ENCODE measurements at places on chromosomes 2 and 18.

DNA sequence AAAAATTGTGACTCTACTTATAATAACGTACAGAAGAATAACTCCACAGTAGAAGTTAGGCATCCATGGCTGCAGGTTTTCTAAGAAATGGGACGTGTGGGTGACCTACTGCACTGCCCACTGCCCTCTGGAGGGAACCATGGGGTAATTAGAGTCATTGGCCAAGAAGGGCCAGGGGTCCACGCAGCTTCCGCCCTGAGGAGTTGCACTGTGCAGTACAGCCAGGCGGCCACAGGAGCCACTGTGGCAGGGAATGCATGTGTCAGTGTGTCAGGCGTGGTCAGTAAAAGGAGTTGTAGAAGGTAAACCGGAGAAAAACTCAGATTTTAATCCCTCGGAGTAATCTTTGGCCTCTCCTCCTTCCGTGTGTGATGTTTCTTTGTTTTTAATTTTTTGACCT is 24.8 kb downstream of the NCK2 start:
- no peak for DNase-seq

DNA sequence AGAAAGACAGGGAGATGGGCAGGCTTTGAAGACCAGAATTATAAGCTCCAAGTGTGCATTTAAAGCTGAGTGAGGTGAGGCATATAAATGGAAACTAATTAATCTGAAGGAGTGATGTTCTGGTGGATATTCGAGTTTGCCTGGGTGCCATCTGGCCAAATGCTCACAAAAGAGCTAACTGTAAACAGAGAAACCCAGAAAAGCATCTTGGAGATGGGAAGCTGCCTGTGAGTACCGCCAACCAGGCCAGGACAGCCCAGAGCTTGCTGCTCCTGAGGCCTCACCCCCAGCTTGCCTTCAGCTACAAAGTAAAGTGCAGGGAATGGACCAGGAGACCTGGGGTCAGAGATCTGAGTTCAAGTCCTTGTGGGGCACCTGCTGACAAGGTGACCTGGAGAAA is 446.1 kb upstream of the MYT1L start:
- no peak for DNase-seq

DNA sequence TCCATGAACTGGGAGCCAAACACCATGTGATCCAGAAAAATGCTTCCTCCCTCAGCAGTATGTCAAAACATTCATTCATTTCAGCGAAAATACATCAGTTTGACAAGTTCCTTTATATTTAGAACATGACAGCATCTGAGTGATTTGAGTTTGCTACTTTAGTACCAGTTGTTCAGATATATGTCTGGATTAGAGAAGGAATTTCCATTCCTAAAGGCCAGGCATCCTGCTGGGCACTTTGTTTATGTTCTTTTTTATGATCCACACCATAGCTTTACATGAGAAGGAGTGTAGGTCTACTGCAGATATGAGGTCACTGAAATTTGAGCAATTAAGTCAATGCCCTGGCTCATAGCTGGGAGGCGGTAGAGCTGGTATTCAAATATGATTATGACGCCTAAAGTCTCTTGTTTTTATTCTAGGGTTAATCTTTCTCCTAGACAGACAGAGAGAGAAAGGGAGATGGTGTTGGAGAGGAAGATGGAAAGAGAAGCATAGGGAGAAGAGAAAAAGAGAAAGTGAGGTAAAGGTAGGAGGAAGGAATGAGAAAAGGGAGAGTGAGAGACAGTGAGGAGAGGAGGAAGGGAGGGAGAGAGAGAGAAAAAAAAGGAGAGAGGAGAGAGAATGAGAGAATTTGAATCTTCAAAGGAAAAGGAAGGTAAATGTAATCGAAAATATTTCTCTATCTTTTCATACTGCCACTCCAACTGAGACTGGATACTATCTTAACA is 839.5 kb upstream of the FANCL start:
- no peak for DNase-seq

DNA sequence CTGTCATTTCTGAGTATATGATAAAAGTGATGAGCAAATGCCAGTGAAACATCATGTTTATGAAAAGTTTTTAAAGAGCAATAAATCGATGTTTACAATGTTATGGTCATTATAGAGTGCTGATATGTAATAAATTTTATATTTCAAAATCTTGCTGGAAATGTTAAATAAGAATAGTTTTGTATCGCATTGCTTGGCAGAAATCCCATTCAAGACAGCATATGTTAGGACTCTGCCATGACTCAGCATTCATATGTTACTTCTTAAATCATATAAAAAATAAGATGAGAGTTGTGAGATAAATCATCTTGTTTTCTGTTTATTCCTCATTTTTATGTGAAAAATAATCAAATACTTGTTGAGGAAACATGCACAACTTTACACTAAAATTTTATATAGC is 949.9 kb upstream of the NRXN1 start:
- DNase-seq: no peak

DNA sequence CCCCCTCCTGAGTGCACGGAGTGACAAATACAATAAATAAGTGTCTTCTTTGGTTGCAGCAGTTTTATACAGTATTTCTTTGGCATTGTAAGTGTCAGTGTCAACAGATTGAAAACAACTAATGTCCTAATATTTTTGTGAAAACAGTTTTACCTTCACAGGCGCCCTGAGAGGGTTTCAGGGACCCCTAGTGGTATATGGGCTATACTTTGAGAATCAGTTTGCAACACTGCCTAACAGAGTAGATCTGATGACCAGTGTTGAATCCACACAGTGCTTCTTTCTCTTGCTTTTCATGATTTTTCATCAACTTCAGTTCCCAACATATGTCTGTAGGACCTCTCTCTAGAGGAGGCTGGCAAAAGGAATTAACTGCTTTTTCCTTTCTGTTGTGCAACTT is 162.2 kb downstream of the PRPF40A start:
- no peak for DNase-seq
